HFFc6 (cell line): ENCODE measurements at places on chromosomes 3 and 15. TPM values are rescaled to one million over a fixed set of nuclear protein-coding genes. Genes with fewer than 3 reads are reported as not detected.
A peak's percentile ranks its signal among the peaks of the same experiment; 100 is the strongest.

- no peak for DNase-seq
Measured at GRCh38 chr3:107651782-107652181, 129.0 kb downstream of the BBX start.

GRCh38 chr3:66889750-66890494 is 108.2 kb upstream of the KBTBD8 start:
- DNase-seq, result no peak

- peak; percentile 1 for DNase-seq
Measured at GRCh38 chr3:114714237-114714636, 420.4 kb downstream of the TIGIT start.

The GP9 gene
- not detected in 3 replicates for total RNA-seq

DNA sequence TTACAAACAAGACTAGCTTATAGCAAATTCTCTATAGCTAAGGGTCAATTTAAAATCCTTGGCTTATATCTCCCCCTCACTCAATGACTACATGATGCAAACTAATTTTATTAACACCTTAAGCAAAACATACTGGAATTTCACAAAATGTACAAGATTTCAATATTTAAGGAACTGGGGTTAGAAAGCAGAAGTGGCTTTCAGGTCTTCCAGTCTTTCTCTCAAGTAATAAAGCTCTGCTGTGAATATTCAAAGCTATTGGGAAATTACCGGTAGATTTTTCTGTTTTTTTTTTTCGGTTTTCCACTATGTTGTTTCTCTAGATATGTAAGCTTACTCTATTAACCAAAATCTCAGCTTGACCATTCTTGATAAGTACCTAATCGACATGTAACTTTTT is 3.9 kb downstream of the EPM2AIP1 start:
- no peak for DNase-seq

The FANCD2OS gene
- total RNA-seq, result not detected in 2 replicates

DNA sequence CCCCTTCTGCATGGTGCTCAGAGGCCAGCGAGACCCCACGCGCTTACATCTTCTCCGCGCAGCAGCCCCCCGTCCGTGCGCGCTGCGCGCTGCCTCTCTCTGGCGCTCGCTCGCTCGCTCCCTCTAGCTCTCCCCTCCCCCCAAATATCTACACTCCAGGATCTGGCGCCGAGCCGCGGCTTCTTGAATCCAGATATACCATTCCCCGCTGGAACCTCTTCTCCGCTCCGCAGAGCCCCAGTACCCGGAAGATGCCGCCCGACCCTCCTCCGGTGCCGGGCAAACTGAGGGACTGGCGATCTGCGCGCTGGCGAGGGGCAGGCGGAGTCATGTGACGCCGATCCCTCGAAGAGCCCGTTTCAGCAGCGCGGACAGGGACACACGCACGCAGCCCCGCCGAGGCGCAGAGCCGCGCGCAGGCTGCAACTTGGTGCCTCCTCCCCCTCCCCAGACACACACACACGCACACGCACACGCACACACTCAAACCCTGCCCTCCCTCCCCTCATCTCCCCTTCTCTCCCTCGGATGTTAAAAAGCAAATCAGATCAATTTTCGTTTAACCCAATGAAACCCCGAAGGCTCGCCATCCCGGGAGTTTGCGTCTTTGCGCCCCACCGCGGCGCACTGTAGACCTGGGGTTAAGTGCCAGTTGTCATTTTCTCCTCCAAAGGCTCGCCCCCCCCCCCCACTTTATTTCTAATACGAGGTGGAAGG is at the start of gene RASGRF1:
Gene RASGRF1, minus strand, starts transcription at position 294 of the 717 bp plus-strand sequence. Its CDS starts 282 bp downstream, at position 12.
- DNase-seq, result no peak

- DNase-seq, result no peak
Measured at GRCh38 chr3:56269755-56270535, 198.3 kb downstream of the ERC2 start.

DNA sequence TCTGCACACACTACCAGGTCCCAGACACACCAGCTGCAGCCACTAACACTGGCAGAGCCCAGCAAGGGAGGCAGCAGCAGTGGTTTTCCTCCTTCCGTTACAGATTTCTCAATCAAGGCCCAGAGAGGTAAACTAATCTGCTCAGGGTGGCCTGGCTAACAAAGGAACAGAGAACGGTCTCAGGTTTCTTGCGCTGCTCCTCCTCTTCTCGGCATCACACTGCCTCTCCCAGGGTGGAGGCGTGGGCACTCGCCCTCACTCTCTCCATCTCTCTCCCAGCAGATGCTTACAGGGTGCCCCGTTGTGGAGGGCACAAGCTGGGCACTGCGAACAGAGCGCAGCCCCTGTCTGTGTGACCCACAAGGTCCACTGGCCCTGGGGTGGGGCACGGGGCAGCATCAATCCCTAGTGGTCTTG is 228.7 kb downstream of the VPS13C start:
- no peak for DNase-seq

The BCHE gene
- total RNA-seq, result not detected in 3 replicates

GRCh38 chr3:14225421-14225820 is 46.8 kb downstream of the LSM3 start:
- no peak for DNase-seq

- DNase-seq, result no peak
Measured at GRCh38 chr15:47888385-47889100, 171.2 kb downstream of the SEMA6D start.

DNA sequence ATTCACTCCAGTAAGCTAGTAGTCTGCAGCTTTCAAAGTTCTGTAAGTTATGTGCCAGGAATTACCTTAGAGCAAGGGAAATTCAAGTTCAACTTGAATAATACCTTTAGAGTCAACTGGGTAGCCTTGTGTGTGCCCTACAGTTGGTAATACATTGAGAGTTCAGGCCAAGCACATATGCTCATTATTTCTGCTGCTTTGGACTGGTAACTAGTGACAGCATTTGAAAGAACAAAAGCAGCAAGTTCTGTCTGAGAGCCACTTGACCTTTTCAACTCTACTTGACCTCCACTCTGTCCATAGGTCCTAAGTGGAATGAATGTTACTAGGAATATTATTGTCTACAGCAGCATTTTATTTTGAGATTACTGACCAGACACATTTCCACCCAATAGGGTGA is 723.5 kb downstream of the NLGN1 start:
- no peak for DNase-seq

DNA sequence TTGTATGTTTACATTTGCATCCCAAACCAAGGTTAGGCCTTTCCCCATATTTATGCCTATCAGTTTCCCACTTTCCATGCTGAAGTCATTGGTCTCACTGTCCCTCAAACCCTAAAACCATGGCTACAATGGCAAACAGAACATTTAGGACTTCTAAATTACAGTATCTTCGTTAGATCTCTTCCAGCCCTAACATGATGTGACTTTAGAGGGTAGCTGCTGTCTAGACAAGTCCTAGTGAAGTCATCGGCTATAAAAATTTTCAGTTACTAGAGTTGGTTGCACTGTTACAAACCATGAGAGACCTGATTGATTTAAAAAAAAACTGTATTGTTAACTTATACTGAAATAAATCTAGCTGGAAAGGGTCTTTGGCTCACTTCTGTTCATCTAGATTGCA is 54.6 kb downstream of the TM4SF4 start:
- no peak for DNase-seq

The NR2E3 gene
- total RNA-seq, result not detected in 3 replicates

GRCh38 chr3:62624185-62624584 is 250.8 kb upstream of the FEZF2 start:
- DNase-seq, result no peak

- no peak for DNase-seq
Measured at GRCh38 chr3:24149032-24149431, 203.9 kb downstream of the NR1D2 start.

DNA sequence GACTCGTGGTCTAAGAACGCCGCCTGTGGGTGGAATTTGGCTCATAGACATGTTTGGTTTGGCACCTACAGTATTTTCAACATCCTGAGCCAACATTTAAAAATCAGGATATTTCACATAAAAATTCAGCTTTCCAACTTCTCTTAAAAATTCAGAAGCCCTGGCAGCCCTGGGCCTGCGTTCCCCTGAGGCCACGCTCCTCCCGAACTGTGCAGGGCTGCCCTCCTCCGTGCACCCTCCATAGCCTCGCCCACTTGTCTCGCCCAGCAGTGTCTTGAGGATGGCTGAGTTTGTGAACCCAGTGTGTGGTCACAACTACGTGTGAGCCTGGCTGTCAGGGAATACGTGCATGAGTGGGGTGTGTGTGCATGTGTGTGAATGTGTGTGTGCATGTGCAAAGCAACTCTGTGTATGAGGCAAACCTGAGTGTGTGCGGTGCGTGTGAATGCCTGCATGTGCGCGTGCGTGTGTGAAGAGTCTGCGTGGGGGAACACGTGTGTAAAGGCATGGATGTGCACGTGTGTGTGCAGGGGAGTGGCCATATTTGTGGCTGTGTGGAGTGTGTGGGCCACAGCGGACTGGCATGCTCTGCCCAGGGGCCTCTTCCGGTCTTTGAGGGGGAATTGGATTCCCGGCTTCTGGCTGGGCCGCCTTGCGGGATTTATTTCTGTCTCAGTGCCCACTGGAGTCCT is 30.9 kb downstream of the PTH1R start:
- DNase-seq, result peak; percentile 33

DNA sequence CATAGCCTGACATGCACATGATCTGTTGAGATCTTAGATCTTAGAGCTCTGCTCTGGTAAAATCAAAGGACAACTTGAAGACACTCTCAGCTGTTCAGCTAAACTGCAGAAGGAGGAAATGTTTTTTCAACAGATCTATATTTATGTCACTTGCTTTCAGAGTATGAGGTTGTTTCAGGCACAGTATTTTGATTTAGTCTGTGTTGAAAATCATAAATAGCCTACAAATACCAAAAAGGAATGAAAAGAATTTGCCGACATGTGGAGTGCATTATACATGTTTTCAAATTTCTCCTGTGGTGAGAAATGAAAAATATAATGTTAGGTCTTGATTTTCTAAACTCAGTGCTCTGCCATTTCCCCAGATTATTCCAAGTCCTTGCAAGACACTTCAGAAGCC is 1118.4 kb downstream of the TBL1XR1 start:
- DNase-seq, result peak; percentile 17

GRCh38 chr15:43544266-43544665 is 26.9 kb downstream of the MAP1A start:
- peak; percentile 28 for DNase-seq

The SLC22A13 gene
- 0.30 to 0.35 TPM (median 0.35 TPM) in 3 replicates for total RNA-seq

DNA sequence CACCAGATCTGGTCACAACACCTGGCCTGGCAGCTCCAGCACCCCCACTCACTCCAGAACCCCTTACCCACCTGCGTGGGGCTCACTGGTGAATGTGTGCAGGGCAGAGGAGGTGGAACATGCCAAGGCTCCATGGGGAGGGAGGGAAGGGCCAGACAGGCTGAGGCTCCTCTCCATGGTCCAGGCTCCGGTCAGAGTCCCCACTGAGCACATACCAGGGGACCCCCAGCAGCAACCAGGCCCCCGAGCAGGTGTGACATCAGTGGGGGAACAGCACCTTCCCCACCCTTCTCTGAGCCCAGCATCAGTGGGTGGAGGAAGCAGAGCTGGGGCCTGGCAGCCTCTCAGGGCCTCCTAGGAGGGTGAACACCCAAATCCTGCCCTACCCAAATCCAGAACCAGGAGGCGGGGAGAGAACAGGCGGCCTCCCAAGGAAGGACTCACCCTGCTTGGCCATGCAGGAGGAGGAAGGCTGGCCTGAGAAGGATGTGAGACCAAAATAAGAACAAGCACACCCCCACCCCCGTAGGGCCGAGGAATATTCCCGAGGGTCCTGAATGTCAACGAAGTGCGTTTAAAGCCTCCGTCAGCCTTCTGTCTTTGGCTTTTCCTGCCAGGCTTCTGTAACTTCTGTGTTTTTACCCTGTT is 1.1 kb upstream of the GP9 start:
- no peak for DNase-seq

DNA sequence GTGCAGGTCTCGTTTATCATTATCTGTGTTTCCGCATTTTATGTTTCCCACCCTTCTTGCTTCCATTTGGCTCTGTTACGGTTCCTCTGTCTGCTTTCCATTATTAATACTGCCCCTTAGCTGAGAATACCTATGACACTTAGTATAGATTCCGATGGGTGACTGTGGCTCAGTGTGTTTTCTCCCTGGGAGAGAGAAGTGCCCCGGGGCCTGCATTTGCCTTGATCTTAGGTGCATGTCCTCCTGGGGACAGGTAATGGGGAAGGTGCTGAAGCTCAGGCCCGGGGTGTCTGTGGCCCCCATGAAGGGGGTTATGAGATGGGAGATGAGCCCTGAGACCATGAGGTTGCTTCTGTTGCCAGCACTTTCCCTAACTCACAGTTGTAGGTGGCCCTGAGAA is 43.4 kb upstream of the PCSK6 start:
- no peak for DNase-seq

DNA sequence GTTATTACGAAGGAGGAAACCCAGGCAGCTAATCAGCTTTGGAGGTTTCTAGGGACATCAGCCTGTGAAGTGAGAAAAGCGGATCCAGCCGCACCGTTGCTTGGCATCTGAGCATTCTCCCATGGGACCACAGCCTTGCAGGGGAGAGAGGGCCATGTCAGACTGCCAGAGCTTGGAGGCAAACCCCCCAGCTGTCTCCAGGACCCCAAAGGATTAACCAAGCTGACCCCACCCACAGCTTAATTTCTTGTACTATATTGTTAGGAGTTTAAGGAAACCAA is 5.1 kb downstream of the IGDCC3 start:
- no peak for DNase-seq

- no peak for DNase-seq
Measured at GRCh38 chr15:84035399-84035766, 200.2 kb upstream of the GOLGA6L4 start.

DNA sequence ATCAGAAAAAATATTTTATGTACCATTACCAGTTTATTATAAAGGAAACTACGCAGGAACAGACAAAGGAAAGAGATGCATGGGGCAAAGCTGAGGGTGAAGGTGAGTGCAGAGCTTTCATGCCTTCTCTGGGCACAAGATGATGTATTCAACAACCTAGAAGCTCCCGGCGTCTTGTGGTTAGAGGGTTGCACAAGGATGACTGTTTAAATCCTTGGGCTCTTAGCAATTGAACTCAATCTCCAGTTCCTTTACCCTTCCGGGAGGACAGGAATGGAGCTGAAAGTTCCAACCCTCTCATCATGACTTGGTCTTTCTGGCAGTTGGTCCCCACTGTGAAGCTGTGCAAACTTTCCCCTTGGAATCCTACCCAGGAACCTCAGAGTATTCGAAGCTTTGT is 542.0 kb downstream of the EPHA3 start:
- DNase-seq, result no peak

DNA sequence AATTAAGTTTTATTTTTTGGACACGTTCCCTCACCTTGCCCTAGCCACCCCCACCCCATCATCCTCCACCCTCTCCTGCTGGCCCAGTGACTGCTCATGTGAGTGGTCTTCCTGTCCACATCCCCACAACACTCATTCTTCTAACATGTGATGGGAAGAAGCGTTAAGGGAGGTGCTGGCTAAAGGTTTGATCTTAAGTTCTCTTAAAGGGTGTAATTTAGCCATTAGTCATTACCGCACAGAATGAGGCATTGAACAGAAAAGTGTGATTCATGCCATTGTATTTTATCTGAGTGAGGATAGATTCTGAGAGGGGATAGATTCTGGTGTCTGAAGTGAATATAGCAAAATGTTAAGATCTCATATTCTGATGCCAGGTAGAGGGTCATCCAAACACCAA is 272.9 kb upstream of the TPM1 start:
- peak; percentile 87 for DNase-seq

- no peak for DNase-seq
Measured at GRCh38 chr3:42979044-42979972, at the start of gene GASK1A. GASK1A (plus strand) TSS chr3:42979311; CDS start chr3:42979643, 332 bp downstream.

GRCh38 chr3:150411976-150412375 is 3.9 kb downstream of the TSC22D2 start:
- DNase-seq, result no peak

GRCh38 chr3:34268032-34268709 is 469.7 kb downstream of the PDCD6IP start:
- DNase-seq, result no peak

GRCh38 chr3:74643636-74644035 is 29.2 kb upstream of the CNTN3 start:
- no peak for DNase-seq

- DNase-seq, result no peak
Measured at GRCh38 chr15:101660005-101660404, 7.8 kb upstream of the TM2D3 start.

The CLDN18 gene
- not detected in 2 replicates for total RNA-seq
